Activated T-cell treated with anti-CD3 and anti-CD28 coated beads, Interleukin-2, amount 50 U/mL, for 1 hour (primary cell): ENCODE measurements at places on chromosomes 4 and X.

GRCh38 chr4:183391204-183391603 is 53.2 kb upstream of the CDKN2AIP start:
- DNase-seq, result no peak

DNA sequence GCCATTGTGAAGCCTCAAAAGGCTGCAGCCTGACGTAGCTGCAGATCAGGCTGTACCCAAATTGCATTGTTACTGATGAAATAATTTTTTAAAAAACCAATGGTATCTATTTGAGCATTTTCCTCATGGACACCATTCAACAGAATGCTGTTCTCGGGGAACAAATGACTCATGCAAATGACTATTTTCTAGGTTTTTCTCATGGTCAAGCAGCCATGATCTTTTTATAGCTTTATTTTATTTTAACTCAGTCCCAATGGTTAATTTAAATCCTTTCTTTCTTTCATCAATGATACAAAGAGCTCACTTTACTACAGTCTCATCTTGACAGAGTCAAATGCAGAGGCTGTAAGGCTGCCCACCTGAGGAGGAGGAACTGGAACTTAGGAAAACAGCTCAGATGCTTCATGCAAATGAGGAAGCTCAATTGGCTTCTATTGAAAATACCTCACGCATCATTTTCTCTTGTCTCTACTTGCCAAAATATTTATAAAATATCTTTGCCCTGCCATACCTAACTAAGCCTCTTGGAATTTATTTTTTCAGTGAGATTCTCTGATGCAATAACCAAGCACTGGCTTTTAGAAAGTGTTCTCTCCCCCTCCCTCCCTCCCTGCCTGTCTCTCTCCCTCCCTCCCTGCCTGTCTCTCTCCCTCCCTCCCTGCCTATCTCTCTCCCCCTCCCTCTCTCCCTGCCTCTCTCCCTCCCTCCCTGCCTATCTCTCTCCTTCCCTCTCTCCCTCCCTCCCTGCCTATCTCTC is 81.0 kb downstream of the SORBS2 start:
- DNase-seq, result no peak

DNA sequence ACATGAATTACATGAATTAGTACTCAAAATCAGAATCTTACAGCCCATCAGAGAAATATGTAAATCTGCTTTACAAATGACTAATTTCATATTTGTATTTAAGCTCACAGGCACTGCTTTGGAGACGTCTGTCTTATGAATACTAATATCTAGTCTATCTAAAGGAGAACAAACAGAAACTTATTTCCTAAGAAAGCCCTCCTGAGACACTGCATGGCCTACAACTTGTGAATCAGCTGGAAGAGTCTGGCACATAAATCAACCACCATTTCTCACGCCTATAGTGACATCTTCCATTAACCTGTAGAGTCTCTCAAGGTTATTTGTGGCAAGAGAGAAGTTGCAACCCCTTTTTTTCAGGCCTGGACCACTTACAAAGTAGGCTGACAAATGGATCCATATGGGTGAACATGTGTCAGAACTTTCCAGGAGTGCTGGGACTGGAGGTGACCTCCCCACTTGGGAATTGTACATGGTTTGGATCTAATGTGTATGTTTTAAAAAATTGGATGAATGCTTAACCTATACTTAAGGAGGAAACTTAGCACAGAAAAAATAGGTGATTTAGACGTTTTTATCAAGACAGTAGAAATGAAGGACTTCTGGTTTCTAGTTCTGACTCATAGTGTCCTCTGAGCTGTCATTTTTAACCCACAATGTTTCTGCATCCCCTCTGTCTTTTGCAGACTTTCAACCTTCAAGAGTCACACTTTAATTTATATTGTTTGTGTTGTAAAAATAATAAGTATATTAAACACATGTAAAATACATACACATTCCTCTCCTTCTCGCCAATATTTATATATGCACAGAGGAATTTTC is 83.2 kb upstream of the ARHGAP24 start:
- DNase-seq, result no peak

- no peak for DNase-seq
Measured at GRCh38 chrX:51614353-51615012, 4.2 kb downstream of the CENPVL3 start.

GRCh38 chr4:89001647-89002445 is 55.1 kb downstream of the FAM13A start:
- DNase-seq, result no peak

GRCh38 chr4:40719008-40719623 is 30.6 kb upstream of the NSUN7 start:
- DNase-seq, result no peak

- DNase-seq, result no peak
Measured at GRCh38 chr4:105191621-105192210, 45.0 kb downstream of the TET2 start.

GRCh38 chr4:26088433-26088928 is 174.5 kb downstream of the SMIM20 start:
- DNase-seq, result no peak

GRCh38 chrX:124433186-124433585 is 86.8 kb downstream of the SH2D1A start:
- DNase-seq, result no peak

DNA sequence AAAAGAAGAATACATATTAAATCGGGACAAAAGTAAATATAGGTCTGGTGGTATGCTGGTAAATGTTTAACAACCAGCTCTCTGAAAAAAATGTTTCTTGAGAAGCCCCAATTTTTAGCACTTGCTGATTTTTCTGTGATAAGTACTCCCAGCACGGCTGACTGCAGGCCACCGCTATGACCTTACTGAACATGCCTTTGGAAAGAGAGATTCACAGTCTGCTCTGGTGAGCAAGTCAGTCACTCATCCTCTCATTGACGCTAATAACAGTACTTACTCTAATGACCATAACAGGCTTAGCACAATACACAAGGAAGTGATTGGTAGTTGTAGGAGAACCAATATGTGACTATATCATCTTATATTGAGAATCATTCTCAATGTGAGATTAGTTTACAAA is 98.9 kb upstream of the BLTP1 start:
- no peak for DNase-seq

DNA sequence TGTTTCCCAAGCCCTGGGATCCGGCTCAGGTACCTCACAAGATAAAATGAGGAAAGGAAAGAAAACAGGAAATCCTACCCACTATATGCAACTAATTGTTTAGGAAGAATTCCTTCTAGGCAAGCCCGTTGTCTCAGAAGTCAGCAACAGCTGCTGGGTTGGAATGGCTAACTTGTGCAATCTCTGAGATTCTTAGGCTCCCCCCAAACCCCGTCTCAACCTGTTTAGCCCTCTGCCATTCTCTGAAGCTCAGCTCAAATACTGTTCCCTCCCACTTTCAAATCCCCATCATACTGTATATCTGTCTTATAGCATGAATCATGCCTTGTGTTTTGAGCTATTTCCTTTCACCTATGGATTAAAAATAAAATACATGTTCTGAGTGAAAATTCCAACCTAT is 28.9 kb downstream of the STARD8 start:
- DNase-seq, result no peak

DNA sequence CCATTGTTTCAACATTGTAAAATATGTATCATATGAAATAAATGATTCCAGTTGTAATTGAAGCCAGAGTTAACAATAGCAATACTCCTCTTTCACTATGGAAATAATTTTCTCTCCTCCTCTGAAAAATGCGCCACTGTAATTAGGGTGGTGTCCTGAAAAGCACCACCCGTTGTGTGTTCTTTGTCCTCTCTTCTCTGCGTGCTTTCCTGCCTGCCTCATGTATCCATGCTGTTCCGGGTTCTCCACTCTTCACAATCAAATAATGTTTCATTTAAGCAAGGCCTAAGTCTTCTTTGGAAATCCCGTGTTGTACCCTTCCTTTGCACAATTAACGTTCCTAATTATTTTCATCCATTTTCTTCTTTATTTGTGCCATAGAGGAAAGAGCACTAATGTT is 293.3 kb downstream of the ADGRL3 start:
- no peak for DNase-seq
